ENCODE measurements at places on chromosomes 12 and 14.

DNA sequence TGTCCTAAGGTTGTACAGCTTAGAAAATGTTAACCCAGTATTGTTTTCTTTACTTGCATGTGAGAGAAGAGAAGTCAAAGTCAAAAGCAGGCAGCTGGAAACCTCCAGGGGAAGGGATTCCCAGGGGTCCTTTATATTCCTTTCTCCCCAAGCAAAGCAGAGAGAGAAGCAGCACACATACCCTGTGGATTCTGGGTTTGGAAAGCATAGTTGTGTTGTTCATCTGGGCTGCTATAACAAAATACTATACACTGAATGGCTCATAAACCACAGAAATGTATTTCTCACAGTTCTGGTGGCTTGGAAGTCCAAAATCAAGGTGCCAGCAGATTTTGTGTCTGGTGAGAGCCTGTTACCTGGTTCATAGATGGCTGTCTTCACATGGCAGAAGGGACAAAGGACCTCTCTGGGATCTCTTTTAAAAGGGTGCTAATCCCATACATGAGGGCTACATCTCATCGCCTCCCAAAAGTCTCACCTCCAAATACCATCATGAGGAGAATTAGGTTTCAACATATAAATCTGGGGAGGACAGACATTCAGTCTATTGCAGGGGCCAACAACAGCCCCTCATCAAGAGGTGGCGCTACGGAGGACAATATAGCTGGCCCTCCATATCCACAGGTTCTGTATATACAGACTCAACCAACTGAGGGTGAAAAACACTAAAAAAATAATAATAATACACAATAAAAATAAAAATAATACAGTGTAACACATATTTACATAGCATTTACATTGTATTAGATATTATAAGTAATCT, 19.3 kb upstream of the PCNX1 start:
- DNase-seq = no peak

DNA sequence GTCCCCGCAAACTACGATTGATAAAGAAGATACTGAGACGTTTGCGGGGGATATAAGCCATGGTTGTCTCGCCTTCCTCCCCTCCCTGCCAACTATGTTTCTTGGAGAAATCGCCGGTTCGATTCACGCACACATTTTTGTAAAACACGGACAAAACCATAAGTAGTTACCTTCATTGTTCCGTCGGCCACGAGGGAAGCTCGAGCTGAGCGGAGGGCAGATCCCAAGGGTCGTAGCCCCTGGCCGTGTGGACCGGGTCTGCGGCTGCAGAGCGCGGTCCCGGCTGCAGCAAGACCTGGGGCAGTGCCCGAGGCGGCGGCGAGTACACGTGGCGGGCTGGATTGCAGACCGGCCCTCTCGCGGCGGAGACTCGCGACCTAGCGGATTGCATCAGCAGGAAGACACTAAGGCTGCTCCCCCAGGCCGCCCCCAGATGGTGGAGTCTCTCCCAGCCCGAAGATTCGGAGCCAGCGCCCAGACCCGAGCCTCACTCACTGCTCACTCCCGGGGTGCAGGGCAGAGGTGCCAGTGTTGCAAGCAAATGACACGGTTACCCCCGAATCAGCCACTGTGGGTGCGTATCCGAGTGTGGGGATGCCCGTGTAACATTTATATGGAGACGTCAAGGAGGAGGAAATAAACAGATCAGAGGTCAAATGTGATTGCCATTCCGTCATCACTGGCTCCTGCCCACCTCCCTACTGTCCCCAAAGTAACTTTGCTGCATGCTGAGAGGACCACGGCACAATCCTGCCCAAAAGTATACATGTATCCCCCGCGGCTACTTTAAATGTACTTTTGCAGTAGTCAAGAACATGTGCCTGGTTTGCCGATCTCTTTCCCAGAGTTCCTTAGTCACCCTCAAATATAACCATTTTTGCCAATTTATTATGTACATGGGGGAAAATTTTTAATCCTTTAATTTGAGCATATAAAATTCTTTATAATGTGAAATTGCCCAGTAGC, at the start of gene BCAT1:
Gene BCAT1 (minus strand): TSS at position 345 of the 966 bp plus-strand sequence. CDS start 169 bp downstream, at position 176.
- peak; percentile 14 for DNase-seq

DNA sequence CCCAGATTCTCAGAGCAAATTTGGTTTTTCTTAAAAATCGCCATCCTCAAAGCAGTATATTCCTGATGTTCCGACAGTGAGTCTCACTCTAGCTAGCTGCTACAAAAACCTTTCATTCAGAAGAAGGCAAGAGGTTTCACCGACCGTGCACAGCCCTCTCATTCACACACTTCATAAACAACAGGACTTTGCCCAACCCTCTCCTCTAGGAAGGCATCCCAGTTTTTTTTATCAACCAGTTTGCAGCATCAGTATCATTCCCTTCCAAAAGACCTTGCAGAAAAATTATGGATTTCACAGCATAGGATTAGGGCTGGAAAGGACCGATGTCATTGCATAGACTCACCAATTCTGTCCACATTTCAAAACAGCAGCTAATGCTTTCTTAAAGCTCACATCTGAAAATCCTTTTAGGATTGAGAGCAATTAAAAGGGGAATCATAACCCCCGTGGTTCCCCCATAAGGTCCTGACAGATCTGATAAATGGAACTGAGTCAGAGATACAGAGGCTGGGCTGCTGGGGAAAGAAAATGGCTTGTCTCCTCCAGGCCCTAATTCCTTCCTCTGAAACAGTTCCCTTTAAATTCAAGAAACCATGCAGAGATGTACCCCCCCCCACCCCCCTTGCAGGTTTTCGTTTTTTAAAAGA, 597 bp downstream of the SVOP start:
- no peak for DNase-seq

DNA sequence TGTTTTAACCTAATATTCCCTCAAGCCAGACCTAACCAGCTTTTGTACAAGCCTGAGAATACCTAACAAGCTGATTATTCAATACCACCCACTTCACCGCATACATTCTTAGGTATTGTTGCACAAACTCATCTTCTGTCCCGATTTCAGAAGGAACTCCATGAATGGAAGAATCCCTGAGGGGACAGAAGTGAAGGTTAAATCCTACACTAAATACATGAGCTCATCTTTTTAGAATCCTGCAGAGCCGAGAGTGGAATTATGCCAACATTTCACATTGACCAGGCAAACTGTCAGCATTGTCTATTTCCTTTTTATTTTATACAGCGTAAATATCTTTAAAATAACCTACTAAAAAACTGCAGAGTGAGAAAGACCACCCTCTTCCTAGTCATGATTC, 140.7 kb upstream of the PRICKLE1 start:
- no peak for DNase-seq

GRCh38 chr12:109393437-109394345, 46.0 kb downstream of the MYO1H start:
- peak; percentile 54 for DNase-seq

GRCh38 chr14:103180331-103180730, 57.1 kb downstream of the TNFAIP2 start:
- DNase-seq = no peak

GRCh38 chr14:89445273-89445973, 28.4 kb upstream of the FOXN3 start:
- DNase-seq = peak; percentile 51

- no peak for DNase-seq
Measured at GRCh38 chr12:123046431-123046830, 66.0 kb downstream of the ARL6IP4 start.

DNA sequence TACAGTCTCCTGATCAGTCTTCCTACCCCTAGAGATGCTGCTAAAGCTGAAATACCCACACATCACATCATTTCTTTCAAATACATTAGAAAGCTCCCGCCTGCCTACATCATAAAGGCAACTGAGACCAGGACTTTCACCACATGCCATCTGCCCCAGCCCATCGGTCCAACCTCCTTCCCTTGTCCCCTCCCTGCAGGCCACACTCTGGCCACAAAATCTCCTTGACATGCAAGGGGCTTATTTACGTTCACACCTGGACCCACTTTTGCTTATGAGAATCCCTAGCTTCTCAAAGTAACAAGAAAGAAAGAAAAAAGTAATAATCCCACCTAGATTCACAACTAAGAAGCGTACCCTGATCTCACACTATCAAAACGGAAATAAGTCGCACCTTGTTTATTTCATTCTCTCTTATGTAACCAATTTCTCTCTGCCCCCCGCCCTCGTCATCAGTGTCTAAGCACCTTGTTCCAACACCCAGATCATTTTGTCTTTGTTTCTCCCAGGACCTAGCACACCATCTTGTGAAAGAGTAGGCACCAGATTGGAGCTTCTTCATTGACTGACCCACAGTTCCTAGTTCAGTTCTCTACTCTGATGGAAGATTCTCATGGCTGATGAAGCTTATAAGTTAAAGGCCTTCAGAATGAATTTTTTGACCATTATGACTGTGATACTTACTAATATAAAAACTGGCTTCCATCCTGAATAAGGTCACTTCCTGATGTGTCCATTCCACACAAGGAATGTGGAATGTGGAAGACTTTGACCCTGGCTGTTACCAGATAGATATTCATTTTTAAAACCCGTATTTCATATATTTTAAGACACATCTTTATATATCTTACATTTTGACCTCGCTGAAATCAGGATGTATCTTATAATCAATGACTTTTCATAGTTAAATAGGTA, 7.7 kb downstream of the WSB2 start:
- DNase-seq = no peak

DNA sequence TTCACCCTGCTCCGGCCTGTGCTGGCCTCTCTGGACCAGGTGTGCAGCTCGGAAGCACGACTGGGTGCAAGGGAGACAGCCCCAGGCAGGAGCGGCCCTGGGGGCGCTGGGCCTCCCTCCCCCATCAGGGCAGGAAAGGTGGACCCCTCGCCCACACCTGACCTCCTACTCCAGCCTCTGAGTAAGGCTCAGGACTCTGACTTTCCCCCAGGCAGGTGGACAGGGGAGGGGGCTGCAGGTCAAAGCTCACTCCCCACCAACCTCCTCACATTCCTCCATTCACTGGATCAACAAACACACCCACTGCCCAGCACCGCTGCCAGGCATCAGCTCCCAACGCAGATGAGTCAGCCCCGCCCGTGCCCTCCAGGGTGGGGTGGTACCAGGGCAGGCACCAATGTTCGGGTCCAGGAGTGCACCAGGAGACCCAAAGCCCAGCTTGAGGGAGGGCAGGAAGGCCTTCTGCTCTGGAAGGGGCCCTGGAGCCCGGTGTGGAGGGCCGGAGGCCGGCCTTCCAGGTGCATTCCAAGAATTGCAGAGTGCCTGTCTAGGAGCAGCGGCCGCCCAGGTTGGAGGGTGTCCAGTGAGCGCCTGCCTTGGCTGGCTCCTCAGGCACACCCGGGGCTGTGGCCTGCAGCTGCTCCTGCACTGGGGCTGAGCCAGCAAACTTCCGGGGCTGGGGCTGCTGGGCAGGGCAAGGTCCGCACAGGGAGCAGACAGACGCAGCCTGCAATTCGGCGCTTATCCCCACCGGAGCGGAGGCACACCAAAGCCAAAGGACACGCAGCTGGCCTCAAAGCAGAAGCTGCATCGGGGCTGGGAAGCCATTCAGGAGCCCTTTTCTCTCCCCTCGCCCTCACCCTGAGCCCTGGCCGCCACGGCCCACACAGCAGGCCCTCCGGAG, 1.6 kb upstream of the INF2 start:
- no peak for DNase-seq

DNA sequence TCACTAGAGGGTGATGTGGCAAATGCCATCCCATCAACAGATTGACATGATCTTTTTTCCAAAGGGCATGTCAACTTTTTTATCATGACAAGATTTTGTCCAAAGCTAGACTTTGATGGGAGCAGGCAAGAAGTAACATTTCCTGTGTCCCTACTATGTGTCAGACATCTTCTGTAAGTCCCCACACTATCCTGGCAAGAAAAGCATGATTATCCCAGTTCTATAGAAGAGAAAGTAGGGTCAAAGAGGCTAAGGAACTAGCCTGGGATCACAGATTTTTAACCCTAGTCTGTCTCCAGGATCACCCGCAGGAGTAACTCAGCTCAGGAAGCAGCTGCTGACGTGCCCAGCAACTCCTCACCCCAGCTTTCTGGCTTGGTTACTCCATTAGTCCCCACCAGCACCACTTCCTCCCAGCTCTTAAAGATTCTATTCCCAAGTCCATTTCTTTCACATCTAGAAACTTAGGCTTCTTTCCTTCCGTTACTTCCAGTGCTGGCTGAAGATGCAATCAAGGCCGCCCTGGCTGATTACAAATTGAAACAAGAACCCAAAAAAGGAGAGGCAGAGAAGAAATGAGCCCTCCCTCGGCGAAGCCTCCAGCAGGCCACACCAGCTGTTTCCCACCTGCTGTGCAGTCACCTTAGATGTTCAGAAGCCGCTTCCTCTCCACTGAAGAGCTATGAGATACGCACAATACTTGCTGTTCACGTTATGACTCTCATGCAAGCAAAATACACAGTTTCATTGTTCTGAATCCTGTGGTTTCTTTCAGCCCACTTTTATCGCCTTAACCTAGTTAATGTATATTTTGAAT, 6.2 kb downstream of the ISCU start:
- peak; percentile 76 for DNase-seq

DNA sequence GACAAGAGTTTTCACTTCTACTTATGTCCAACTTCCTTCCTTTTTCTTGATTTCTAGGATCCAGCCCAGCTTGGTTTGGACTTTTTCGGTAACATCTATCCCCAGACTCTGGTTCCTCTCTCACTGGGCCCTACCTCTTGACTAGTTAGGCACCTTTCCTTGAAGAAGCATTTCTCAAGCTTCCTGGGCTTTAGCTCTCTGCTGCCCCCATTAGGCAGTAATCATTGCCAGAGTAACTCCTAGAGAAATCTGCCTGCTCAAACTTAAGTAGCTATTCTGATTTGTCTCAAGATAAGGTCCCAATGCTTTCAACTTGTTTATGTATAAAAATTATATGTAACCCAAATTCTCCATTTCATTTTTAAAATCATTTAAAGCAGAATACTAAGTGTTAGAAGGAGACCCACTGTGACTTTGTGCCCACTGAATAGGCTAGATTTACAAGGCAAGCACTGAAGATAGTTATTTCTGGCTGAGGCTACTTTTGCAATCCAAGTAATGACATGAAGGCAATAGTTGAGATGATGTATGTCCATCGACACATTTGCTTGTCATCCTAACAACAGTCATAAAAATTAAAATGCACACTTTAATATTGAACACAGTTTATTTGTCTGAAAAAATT, 275.0 kb upstream of the G2E3 start:
- DNase-seq = no peak

DNA sequence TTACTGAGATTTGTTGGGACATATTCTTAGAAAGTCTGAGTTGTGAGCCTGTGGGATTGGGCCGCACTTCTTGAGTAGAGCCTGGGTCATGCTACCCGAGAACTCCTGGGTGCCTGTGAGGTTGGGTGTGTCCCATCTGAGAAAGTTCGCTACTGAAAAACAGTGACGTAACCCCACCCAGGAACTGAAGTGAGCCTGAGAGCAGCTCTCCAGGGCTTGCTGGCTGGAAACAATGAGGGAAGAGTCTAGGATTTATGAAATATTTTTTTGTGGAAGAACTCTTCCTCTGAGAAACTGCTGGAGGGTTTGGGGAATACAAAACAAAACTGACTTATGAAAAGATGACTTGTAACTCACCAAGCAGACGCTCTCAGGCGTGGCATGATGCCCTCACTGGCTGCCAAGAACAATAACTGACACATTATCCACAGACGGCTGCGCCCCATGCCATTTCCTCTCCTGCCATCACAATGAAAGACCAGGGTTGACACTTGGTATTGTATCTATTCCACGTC, 69.2 kb downstream of the RASSF3 start:
- peak; percentile 89 for DNase-seq

All from CD4-positive, alpha-beta T cell treated with Interleukin-4 for 4 hours (primary cell).